ENCODE measurements at places on chromosomes 1 and 21.
A peak's percentile ranks its signal among the peaks of the same experiment; 100 is the strongest.

GRCh38 chr1:46659307-46659870 is 8.8 kb downstream of the ATPAF1 start:
- DNase-seq: no peak

GRCh38 chr1:8096105-8097011 is 70.2 kb upstream of the ERRFI1 start:
- no peak for DNase-seq

- no peak for DNase-seq
These were observed 83.3 kb downstream of the TIAM1 start for GRCh38 chr21:31260790-31261189.

- DNase-seq: no peak
These were observed 46.7 kb upstream of the PPP2R5A start for GRCh38 chr1:212238552-212238951.

GRCh38 chr1:147641695-147642592 is 28.4 kb downstream of the ACP6 start:
- DNase-seq: peak; percentile 51

DNA sequence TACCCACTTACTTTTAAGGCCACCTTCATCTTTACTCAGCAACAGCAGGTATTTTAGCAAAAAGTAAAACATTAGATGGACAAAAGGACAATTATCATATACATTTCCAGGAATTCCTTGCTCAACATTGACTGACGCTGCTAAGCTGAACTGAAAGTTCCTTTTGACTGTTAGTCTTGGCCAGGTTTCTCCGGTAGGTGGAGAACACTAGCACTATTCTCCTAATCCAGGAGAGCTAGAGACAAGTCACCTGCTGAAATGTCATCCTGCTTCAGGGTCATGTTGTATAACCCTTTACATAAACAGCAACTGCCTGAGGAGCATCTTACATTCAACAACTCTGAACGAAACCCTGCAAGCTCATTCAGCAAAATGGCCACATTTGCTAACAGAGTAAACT is 109.0 kb upstream of the ESRRG start:
- DNase-seq: no peak

- no peak for DNase-seq
These were observed 1.4 kb downstream of the TIPRL start for GRCh38 chr1:168180148-168180524.

GRCh38 chr21:16770266-16770665 is 742.6 kb upstream of the CXADR start:
- DNase-seq: no peak

DNA sequence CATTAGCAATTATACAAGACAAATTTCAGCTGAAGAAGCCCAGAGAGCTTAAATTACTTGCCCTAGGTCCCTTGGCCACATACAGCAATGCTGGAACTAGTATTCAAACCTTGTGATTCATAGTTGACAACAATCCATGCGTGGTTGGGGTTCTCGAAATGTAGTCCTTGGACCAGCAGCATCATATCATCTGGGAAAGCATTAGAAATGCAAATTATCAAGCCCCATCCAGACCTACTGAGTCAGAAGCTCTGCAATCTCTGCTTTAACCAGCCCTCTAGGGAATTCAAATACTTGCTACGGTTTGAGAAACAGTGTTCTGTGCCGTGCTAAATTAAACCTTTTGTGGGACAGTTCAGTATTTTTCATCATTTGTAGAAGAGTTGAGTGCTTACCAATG is 65.1 kb downstream of the CLIC6 start:
- DNase-seq: no peak

GRCh38 chr1:87821335-87821697 is 492.6 kb downstream of the LMO4 start:
- DNase-seq: no peak

DNA sequence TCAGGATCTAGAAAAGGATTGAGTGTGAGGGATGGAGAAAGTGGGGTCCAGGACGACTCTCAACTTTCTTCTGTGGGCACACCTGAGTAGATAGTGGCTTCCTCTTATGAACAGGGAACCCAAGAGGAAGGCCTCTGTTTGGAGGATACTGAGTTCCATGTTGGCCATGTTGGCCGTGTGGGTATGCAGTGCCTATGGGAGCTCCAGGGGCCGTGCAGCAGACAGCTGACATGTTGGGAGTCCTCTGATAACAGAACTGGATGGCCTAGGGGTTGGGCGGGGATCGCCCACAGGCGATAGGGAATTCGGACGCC is 43.0 kb downstream of the TMEM53 start:
- no peak for DNase-seq

DNA sequence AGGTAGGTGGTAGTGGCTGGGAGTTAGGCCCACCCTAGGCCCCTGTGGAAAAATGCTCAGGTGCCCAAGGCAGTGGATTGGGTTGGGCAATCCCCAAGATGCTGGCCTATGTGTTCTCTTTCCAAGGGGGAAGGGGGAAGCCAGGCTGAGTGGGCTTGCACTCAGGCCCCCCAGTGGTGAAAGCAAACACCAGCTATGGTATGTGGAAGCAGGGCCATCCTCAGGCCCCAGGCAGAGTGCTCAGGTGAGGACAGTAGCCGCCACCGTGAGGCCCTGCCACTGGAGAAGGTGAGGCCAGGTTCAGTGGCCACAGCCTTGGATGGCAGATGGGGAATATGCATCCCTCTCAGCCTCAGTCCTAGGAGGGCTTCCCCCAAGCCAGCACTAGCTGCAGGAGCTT is 11.8 kb downstream of the LY9 start:
- no peak for DNase-seq

DNA sequence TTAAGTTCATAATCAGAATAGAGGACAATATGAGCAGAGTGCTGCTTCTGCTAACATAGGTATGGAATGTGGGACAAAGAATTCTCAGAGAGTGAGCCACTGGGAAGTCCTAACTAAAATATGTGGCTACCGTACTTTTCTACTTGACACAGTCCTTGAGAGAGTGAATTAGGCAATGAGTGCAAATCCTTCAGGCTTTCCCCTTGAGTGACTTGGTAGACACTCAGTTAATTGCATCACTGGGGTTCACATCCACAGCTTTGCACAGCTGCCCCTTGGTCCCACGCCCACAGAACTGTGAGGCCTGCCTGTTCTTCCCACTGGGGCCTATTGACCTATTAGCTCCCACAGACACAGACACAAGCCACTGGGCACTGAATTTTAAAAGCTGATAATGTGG is 40.5 kb upstream of the PAXBP1 start:
- DNase-seq: no peak

- DNase-seq: no peak
These were observed 86.9 kb downstream of the CD247 start for GRCh38 chr1:167431261-167431908.

DNA sequence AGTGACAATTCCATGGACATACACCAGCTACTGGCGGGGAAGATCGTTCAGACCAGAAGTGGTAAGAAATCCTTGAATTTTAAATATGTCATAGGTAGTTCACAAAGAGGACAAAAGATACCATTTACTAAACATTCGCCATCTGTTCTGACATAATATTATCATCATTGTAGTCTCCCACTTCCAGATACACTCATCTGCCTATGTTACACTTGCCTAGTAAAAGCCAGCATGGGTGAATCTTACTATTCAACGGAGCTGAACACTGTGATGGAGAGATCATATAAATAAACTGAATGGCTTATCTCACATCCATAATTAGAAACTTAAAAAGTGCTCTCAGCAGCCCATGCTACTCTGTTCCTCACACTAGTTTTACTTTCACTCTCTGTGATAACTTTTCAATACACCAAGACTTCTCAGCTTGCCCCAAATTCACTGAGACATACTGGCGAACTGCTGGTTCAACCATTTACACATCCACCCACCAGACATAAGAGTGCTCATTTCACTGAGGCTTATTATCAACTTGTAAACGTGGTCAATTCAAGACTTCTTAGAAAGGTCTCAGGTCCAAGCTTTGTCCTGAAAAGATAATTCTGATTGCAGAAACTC is 463 bp upstream of the PRRC2C start:
- no peak for DNase-seq

DNA sequence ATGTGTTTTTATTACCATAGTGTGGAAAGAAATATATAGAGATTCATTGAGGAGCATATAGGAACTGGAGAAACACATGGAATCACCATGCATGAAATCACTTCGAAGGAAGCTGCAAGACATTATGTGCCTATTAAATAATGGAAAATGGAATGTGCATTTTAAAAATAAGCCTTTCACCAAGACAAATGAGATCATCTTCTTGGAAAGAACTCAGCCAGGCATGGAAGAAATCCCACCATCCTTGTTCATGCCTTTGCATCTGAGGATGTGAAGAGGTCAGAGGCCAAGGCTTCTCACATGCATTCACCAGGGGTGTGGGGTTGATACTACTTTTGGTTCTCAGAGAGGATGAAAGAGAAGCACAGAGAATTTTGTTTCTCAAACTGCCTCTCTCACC is 50.0 kb downstream of the C1orf198 start:
- no peak for DNase-seq

DNA sequence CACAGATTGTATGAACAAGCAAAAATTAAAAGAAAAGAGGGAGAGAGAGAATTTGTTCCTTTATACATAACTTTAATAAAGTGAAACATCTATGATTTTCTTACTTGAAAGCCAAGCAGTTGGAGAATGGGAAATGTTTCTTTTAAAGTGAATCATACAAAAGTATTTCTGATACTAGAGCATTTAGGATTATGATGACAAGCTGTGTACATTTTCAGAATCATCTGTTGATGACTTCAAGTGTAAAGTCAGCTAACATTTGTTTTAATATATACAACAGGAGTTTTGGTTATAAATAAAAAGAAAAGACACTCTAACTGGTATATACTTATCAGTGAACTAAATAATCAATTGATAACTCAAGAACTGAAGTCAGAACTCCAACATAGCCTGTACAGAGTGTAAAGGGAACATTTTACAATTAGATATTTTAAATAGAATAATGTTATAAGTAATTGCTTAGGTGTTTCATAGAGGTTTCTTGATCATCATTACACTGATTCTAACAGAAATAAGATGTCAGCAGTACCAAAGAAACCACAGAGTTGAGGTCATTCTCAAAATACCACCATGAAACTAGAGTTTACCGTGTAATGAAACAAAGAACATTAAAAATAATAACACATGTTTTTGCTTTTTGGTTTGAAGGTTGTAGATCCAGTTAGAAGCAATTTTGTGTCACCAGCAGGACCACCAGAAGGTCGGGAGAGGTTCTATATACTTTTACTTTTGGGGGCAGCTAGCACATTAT is 103.4 kb downstream of the COL24A1 start:
- DNase-seq: no peak

- DNase-seq: no peak
These were observed 36.2 kb upstream of the BTG2 start for GRCh38 chr1:203268901-203269653.

DNA sequence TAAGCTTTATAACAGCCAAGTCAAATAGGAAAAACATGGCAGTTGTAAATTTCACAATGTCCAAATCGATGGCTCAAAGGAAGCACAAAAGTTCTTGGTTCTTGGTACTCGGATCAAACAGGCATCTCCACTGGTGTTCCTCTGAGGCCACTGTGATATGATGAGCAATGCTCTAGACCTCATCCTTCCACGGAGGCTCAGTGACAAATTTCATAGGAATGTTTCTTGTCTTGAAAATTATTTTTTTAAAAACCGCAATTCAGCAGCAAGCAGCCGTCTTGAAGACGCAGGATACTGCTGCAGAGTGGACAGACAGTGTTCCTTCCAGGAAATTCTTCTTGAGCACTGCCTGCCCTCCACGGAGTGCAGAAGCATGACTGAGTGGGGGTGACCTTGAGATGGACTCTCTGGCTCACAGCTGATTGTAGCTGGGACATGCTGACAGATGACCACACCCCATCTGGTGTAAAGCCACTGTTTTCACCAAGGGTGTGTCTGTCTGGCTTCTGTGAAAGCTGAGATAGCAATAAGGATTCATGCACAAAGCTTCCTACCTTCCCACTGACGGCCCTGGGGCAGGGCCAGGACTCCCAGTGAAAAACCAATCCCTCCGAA is 61.9 kb downstream of the TIAM1 start:
- no peak for DNase-seq

DNA sequence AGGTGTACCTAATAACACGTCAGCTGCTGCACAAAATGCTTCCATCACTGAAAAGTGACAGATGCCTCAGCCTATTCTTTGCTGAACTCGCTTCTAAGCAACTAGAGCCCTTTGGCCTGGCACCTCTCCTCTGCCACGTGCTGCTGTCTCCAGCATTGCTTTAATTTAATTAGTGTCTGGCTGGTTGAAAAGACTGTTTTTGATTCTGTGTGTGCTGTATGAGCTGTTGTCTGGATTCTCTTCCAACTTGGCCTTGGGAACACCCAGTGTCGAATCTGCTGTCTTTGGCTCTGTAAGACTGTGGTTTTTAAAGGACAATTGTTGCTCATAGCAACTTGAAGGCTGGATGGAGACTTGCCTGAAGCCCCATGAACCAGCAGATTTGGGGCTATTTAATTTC is 109.5 kb downstream of the PSMG1 start:
- DNase-seq: no peak

- DNase-seq: no peak
These were observed 490.4 kb downstream of the PTPRC start for GRCh38 chr1:199129247-199129646.

GRCh38 chr1:155598842-155599331 is 11.1 kb upstream of the MSTO1 start:
- DNase-seq: no peak

DNA sequence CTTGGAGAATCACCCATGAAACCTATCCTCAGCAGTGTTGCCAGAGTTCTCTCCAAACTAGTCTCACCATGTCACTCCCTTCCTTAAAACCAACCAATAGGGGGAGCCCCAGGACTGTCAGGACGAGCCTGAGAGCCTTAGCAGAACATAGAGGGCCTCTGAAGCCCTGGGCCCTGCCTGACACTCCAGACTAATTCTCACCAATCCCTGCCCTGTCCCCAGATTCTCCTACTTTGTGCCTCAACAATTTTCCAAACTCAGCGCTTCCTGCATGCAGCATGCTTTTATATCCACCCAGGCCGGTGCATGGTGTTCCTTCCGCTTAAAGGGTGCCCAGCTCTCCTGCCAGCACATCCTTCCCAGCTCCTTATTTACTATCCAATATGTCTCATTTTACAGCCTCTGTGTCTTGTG is 42.7 kb downstream of the HSD3B1 start:
- DNase-seq: no peak

DNA sequence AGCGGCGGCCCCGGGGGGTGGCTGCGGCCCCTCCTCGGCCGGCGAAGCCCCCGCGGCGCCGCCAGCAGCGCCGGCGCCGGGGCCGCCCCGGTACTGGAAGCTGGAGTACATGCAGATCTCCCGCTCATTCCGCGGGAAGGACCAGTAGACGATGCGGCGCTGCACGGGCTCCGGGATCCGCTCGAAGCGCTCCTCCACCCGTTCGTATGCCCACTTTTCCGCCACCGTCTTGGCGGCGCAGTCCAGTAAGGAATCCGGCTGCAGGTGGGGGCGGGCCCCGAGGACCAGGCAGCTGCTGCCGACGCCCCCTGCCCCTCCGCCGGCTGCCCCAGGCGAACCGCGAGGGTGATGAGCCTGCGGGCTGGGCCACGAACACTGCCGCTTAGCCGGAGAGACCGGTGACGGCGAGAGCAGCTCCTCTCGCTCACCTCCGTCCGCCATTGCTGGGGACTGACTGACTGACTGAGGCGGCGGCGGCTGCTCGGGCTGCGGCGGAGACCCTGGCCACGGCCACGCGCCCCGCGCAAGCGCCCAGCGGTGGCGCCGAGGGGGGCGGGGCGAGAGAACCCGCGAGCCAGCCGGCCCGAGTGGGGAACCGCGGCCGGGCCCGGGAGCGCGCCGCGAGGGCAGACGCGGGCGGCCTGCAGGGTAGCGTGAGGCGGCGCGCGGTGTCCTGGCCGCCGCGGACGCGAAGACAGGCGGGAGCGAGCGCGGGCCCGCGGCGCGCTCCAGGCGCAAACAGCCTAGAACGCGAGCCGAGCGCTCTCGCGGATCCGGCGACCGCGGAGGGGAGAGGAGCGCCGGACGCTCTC is at the start of gene ZSWIM5:
TSS of gene ZSWIM5 (minus strand) at position 696 of the 812 bp plus-strand sequence. CDS start at position 441, 255 bp downstream.
- peak; percentile 74 for DNase-seq
